ENCODE measurements at places on chromosomes 7 and 10. TPM values are rescaled to one million over a fixed set of nuclear protein-coding genes. Genes with fewer than 3 reads are reported as not detected.

TFPI2 gene
- 0.74 TPM for total RNA-seq

PILRA gene
- total RNA-seq = 8.3 TPM

AQP1 gene
- 243 TPM for total RNA-seq

- H3K27ac ChIP-seq = peak overlapping the region; percentile 63
- no peaks in the 10 kb centered on the region for H3K27me3 ChIP-seq
- DNase-seq = no peak
- no peak overlapping the region for H3K4me3 ChIP-seq
- H3K36me3 ChIP-seq = no peaks in the 10 kb centered on the region
Measured at GRCh38 chr7:139916717-139917395, 87.8 kb downstream of the TBXAS1 start.

GRCh38 chr10:101189461-101190401 lies 39.5 kb downstream of the LBX1 start:
- H3K4me3 ChIP-seq = no peak overlapping the region
- no peaks in the 10 kb centered on the region for H3K36me3 ChIP-seq
- DNase-seq = no peak
- H3K27ac ChIP-seq = no peak overlapping the region
- no peaks in the 10 kb centered on the region for H3K27me3 ChIP-seq

- H3K4me3 ChIP-seq = no peak overlapping the region
- H3K4me1 ChIP-seq = no peaks in the 10 kb centered on the region
- no peak overlapping the region for H3K27ac ChIP-seq
- no peak for DNase-seq
- no peaks in the 10 kb centered on the region for H3K36me3 ChIP-seq
Measured at GRCh38 chr10:1659221-1659791, 78.0 kb downstream of the ADARB2 start.

DNA sequence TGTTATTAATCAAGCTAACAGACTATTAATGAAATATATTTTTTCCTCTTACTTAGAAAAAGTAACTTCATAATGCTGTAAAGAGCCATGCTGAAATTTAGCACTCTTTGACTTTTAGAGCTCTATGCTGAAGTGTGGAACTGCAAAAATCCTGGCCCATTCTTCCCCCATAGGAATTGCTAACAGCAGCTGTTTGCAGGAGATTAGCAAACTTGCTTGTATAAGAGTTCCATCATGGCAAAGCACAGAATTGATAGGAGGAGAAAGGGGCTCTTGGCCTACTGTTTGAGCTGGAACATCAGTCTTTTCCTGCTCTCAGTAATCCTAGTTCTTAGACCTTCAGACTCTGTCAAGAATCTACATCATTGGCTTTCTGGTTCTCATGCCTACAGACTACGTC lies 18.3 kb upstream of the GNAT3 start:
- no peak overlapping the region for H3K4me3 ChIP-seq
- H3K4me1 ChIP-seq = no peaks in the 10 kb centered on the region
- H3K27me3 ChIP-seq = no peaks in the 10 kb centered on the region

- no peaks in the 10 kb centered on the region for H3K36me3 ChIP-seq
- H3K4me3 ChIP-seq = no peak overlapping the region
- H3K4me1 ChIP-seq = no peaks in the 10 kb centered on the region
- DNase-seq = no peak
- H3K27me3 ChIP-seq = no peaks in the 10 kb centered on the region
- no peak overlapping the region for H3K27ac ChIP-seq
Measured at GRCh38 chr7:38410056-38410455, 136.6 kb upstream of the TARP start.

DNA sequence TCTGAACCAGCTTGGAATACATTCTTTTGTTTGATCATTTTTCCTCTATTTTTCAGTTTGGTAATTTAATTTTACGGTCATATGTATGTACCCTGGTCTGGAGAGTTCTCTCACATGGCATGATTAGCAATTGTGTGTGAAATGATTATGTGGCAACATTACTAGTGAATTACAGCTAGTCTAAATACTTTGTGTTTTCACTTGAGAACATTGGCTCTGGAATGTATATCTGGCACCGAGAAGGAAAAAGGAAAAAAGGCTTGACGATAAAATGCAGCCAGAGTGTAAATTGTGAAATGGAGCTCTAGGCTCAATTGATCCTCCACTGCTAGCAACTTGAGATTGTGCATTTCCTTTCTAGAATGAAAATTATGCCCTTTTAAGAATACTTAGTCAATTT lies 397.2 kb downstream of the EXOC4 start:
- DNase-seq = no peak
- no peaks in the 10 kb centered on the region for H3K36me3 ChIP-seq
- no peak overlapping the region for H3K4me3 ChIP-seq

- H3K27me3 ChIP-seq = peaks cover 5% of the 10 kb centered on the region
- H3K4me1 ChIP-seq = peaks cover 22% of the 10 kb centered on the region
- peak overlapping the region; percentile 51 for H3K4me3 ChIP-seq
- peak overlapping the region; percentile 85 for H3K27ac ChIP-seq
Measured at GRCh38 chr7:15686957-15687545, 568 bp upstream of the MEOX2 start.

DNA sequence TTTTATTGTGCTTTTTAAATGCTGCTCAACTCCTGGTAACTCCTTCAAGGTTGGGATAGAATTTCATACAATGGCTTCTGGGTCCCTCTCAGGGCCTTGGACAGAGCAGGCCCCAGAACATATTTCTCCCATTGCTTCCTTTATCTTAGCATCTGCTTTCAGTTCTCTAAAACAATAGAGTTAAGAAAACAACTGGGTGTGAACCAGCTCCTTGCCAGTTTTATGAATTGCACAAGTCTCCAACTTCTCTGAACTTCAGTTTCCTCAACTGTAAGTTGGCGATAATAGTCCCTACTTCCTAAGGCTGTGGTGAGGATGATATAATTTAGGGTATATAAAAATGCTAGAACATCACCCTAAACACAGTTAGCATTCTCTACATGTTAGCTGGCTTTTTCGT lies 77.0 kb upstream of the INHBA start:
- no peak overlapping the region for H3K4me3 ChIP-seq
- H3K4me1 ChIP-seq = no peaks in the 10 kb centered on the region
- H3K27me3 ChIP-seq = no peaks in the 10 kb centered on the region
- no peak for DNase-seq
- no peak overlapping the region for H3K27ac ChIP-seq

GRCh38 chr7:152663931-152664330 lies 12.0 kb downstream of the XRCC2 start:
- no peaks in the 10 kb centered on the region for H3K4me1 ChIP-seq
- no peaks in the 10 kb centered on the region for H3K27me3 ChIP-seq
- no peak overlapping the region for H3K4me3 ChIP-seq
- no peak overlapping the region for H3K27ac ChIP-seq
- H3K36me3 ChIP-seq = no peaks in the 10 kb centered on the region
- DNase-seq = no peak

GRCh38 chr10:18988338-18988737 lies 60.3 kb upstream of the MALRD1 start:
- no peak for DNase-seq
- H3K4me3 ChIP-seq = no peak overlapping the region
- H3K27ac ChIP-seq = no peak overlapping the region
- no peaks in the 10 kb centered on the region for H3K36me3 ChIP-seq
